ENCODE measurements at places on chromosomes 5 and 9.

GRCh38 chr9:32706004-32706724 lies 70.7 kb upstream of the TAF1L start:
- no peak for DNase-seq

- no peak for DNase-seq
Observed at GRCh38 chr9:12274577-12274976, 418.6 kb upstream of the TYRP1 start.

DNA sequence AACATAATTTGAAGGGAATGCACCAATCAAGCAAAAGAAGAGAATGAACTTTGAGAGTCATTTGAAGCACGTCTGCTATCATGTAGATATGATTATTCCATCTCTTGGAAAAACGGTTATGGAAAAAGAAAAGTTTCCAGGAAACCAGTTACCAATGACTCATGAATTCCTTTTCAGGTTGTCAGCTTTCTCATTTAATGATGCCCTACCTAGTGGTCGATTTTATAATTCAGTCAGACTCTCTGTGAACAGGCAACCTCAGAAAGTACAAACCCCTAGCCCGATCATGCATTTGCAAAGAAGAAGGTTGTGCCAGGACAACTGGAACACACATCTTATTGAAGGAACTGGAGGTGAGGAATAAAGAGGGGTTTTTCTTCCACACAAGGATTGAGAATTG lies 355.1 kb upstream of the GRIA1 start:
- no peak for DNase-seq

DNA sequence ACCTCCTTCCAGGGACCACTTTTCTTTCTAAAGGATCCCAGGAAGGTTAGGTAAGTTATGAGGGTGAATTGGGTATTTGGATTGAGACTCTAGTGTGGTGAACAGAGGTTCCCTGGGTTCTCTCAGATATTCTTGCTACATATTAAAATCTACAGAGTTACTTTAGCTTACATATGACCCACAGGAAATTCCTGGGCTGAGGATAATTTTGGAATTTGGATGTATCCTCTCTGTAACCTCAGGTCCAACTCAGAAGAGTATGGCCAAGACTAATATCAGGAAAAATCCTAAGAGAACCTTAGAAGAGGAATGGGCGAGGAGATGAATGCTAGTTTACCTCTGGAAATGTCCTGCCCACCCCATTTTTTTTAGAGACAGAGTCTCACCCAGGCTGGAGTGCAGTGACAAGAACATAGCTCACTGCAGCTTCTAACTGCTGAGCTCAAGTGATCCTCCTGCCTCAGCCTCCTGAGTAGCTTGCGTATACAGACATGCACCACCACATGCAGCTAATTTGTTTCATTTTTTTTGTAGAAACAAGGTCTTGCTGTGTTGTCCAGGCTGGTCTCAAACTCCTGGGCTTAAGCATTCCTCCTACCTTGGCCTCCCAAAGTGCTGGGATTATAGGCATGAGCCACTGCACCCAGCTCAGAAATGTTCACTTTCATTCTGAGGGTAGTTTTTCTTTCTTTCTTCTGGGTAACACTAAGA lies 196.4 kb downstream of the ARHGEF28 start:
- DNase-seq = no peak
